Natural killer cell treated with Interleukin-12 subunit alpha and Interleukin-12 subunit beta and Interleukin-15 and Interleukin-18, amount 100 ng/mL, for 72 hours (primary cell): ENCODE measurements at places on chromosomes 4 and X.

DNA sequence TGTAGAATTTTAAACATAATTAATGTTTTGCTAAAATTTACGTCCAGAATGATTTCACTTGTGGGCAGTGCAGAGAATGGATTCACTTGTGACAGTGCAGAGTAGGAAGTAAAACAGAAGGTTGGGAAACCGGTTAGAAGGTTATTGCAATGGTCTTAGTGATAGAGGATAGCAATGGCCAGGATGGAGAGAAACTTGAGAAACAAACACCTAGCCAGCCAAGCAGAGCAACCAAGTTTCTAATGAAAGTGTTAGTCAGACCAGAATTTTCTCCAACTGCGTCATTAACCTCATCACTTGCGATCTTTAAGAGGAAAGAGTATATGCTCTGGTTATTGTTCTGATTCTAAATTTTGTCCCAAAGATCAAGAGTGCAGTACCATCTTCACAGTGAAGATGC is 50.0 kb upstream of the TBC1D9 start:
- DNase-seq, result no peak

DNA sequence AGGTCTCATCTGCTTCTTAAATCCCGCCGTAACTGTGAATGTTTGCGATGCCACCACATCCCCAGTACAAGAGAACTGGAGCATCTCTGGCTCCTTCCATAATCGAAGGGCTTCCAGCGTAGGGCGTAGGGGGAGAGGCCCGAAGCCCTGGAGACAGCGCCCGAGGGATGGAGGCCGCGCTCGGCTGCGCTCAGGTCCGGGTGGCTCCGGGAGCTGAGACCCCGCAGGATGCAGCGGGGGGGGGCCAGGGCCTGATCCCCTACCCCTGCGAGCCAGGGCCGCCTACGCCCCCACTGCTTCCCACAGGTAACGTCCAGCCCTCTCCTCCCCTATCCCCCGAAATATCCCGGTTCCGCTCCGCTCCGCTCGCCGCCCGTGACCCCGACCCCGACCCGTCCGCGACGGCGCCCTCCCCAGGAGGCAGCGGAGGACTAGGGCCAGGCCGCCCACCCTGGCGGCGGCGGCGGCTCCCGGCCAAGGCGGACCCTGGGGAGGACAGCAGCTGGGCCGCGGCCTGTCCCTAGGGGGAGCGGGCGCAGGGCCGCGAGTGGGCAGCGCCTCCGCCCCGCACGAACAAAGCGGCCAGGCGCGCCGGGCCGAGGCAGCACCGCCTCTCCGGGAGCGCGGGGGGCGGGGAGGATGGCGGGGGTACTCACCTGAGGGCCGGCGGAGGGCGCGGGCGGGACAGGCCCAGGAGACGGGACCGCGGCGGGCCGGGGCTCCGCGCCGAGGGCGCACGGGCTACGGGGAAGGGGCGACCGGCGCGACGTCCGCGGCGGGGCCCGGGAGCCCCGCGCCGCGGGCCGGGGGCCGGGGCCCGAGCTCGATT is 723 bp downstream of the WDFY3 start:
- no peak for DNase-seq

- no peak for DNase-seq
These were observed 15.9 kb downstream of the MID1IP1 start for GRCh38 chrX:38817004-38817703.

DNA sequence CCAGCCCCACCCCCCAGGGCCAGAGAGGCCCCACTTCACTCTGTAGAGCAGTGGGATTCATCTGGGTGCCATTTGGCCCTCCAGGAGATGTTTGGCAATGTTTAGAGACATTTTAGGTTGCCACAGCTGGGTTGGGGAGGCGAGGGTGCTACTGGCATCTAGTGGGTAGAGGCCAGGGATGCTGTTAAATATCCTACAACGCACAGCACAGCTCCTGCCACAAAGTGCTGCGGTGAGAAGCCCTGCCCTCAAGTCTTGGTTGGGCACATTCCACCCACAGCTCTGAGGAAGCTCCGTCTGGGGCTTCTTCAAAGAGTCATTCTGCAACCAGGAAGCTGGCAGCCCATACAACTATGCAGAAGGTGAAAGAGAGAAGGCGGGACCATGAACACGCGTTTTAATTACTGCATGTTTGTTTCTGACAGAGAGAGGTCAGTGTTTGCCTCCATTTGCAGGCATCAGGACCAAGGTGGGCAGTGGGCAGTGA is 48.1 kb upstream of the FAM9C start:
- DNase-seq, result peak; percentile 87

GRCh38 chr4:30720661-30721184 is 554 bp downstream of the PCDH7 start:
- DNase-seq, result no peak

- DNase-seq, result no peak
These were observed 107.8 kb downstream of the GABRA3 start for GRCh38 chrX:152343306-152343705.

- no peak for DNase-seq
These were observed 285.8 kb upstream of the TRPC5 start for GRCh38 chrX:112368371-112368770.

DNA sequence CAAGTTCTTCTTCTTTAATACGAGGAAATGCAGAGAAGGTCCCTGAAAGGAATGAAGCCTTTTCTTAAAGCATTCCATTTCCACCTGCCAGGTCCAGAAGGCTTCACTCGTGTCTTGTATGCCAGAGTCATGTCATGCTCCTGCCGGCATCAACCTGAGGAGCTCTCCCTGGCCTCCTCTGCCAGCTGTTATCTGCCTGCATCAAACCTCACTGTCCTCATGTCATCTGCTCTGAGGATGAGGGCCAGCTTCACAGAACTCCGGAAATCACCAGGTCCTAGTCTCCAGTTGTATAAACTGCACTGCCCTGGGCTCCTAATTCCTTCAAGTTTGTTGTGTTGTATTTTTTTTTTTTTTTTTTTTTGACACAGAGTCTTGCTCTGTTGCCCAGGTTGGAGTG is 20.0 kb upstream of the S100G start:
- DNase-seq, result no peak

- DNase-seq, result no peak
These were observed 83.5 kb upstream of the PLAC1 start for GRCh38 chrX:134741746-134742145.

- DNase-seq, result no peak
These were observed 51.5 kb downstream of the NPY1R start for GRCh38 chr4:163280703-163281519.
